ENCODE measurements at places on chromosomes 11 and 22.

DNA sequence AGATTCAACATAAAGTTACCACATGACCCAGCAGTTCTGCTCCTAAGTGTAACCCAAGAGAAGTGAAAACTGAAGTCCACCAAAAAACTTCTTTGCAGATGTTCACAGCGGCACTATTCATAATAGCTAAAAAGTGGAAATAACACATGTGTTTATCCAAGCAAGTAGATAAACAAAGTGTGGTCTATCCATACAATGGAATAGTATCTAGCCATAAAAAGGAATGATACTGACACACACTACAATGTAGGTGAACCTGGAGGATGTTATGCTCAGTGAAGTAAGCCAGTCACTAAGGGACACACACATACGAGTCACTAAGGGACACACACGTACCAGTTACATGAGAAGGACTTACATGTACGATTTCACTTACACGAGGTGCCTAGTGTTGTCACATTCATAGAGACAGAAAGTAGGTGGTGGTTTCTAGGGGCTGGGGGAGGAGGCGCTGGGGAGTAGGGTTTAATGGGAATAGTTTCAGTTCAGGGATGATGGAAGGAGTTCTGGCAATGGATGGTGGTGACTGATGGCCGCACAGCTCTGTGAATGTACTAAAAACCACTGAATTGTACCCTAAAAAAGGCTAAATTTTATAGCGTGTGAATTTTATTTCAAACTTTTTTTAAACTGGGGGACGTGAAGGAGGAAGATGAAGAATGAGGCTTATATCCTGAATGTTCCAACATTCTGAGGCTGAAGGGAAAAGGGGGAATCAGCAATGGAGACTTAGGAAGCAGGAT is 27.2 kb upstream of the COMT start:
- DNase-seq: no peak

DNA sequence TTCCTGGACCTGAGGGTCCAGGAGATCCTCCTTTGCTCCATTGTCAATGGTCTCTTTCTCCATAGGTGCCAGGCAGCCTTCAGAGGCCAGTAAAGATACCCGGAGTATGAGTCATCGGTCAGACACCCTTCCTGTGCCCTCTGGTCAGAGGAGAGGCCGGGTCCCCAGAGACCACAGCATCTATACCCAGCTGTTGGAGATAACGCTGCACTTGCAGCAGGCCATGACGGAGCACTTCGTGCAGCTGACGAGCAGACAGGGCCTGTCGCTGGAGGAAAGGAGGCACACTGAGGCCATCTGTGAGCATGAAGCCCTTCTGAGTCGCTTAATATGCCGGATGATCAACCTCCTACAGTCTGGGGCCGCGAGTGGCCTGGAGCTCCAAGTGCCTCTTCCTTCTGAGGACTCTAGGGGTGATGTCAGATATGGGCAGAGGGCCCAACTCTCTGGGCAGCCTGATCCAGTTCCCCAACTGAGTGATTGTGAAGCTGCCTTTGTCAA is at the start of gene ACCSL:
ACCSL (plus strand) TSS at position 51 of the 501 bp plus-strand sequence; CDS start at position 107, 56 bp downstream.
- no peak for DNase-seq

DNA sequence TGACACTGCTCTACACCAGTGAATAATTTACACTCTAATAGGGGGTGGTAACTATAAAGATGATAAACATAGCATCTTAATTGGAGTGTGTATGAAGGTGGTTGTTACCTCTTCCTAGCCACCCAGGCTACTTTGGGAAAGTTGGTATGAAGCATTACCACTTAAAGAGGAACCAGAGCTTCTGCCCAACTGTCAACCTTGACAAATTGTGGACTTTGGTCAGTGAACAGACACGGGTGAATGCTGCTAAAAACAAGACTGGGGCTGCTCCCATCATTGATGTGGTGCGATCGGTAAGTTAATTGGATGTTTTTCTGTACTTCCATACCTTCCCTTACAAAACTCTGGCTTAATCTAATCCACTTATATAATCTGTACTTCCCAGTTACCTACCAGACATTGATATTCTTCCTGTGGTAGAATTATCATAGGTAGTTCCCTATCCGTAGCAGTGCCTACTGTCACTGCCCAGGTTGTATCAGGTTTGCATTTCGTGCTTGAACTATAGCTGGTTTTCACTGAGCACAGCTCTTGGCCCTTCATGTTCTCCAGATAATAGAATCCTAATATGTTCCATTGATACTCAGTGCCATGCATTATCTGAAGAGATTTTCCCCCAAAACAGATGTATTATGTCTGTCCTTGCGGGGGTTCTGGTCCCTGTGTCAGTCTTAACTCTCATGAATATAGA is 2.2 kb downstream of the RPL27A start:
- no peak for DNase-seq

DNA sequence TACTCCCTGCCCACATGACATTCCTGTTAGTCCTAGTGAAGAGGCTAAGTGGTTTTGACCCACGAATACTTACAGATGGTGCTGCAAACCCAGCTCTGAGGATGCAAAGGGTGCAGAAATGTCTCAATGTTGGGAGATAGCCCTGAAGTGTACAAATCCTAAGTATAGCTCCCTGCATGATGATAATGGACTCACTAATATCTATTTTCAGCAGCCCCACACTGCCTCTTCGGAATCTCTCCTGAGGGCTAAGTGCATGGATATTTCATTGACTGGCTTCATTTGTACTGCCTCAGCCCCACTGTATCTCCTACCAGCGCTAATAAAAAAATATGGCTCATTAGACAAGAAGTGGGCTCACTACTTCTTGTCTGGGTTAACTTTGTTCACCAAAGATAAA is 114.5 kb downstream of the KIRREL3 start:
- no peak for DNase-seq

DNA sequence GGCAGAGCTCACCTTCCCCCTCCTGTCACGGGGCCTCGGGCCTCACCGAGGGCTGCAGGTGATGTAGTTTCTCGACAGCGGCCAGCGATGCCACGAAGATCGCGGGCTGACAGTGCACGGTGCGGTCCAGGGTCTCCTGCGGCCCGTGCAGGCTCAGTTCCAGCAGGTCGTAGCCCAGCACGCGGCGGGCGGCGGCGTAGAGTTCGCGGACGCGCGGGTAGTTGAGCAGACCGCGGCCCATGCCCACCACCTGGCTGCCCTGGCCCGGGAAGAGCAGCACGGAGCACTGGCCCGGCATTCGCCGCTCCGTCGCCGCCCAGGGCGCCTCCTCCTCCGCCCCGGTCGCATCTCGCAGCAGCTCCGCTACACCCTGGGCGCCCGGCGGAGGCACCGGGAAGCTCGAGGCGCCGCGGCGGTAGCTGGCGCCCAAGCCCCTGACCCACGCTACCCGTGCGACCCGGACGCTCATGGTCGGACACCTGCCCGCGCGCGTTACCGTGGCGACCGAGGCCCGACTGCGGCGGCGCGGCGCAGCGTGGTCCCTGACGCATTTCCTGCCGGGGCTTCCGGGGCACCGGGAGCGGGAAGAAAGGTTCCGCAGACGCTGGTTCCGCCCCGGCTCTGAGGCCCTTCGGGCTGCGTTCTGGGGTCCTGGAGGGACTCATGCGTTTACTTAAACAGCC is at the start of gene MCAT:
MCAT (minus strand) TSS at position 519 of the 683 bp plus-strand sequence; CDS start at position 469, 50 bp downstream.
- peak; percentile 88 for DNase-seq

- DNase-seq: no peak
These were observed 101.2 kb downstream of the TRPC6 start for GRCh38 chr11:101482556-101483124.

DNA sequence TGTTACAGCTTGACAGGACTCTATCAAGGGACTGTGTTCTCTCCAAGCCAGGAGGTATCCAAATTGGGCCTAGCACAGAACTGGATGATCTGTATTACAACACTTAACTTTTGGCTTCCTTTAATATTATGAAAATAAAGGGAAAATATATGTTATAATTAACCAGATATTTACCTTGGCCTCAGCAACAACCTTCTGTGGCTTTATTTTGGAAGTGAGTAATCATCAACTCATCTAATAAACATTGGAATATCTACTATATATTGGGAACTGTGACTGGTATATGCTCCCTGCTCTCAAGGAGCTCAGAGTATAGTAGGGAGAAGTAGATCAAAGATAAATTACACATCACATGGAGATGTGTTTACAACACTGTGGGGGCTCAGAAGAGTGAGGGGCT is 352.2 kb downstream of the METTL15 start:
- no peak for DNase-seq

DNA sequence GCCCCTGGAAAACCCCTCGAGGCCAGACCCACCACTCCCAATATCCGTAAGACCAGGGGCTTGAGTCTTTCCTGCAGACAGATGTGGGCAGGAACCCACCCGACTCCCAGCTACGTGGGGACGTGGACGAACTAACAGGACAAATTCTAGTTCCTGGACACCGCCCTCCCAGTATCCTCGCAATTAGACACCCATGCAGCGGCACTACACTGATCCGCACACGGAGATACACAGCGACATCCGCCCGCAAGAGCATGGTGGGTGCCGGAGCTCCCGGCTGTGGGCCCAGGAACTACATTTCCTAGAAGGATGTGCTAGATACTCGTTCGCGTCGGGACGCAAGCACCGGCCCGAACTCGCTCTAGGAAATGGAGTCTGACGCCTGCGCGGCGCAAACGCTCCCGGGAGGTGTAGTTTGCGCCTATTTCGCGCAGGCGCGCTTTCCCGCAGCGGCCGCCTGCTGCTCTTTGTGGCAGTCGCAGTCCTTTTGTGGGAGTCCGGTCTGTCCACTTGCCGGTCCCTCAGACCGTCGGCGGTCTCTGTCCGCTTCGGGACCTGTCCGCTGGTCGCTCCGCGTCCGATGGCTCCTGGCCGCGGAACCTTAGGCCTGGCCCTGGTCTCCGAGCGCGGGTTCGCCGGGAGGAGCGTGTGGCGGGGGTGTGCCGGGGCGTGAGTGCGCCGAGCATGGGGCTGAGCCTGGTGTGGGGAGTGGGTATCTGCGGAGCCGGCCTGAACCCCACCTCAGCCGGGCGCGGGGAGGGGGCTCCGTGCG is at the start of gene ZNF74:
ZNF74 (plus strand) TSS at position 447 of the 772 bp plus-strand sequence. CDS start 478 bp downstream, outside the sequence.
- DNase-seq: peak; percentile 90

DNA sequence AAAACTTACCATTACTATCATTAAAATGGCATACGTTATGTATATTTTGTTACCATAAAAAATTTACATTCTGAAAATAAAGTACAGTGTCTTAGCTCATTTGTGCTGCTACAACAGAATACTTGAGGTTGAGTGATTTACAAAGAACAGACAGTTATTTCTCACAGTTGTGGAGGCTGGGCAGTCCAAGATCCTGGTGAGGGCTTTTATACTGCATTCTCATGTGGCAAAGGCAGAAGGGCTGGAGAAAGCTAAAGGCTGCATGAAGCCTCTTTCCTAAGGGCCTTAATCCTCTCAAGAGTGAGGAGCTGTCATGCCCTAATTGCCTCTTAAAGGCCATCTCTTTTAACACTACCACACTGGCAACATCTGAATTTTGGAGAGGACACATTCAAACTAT is 13.3 kb downstream of the GGTLC2 start:
- no peak for DNase-seq

DNA sequence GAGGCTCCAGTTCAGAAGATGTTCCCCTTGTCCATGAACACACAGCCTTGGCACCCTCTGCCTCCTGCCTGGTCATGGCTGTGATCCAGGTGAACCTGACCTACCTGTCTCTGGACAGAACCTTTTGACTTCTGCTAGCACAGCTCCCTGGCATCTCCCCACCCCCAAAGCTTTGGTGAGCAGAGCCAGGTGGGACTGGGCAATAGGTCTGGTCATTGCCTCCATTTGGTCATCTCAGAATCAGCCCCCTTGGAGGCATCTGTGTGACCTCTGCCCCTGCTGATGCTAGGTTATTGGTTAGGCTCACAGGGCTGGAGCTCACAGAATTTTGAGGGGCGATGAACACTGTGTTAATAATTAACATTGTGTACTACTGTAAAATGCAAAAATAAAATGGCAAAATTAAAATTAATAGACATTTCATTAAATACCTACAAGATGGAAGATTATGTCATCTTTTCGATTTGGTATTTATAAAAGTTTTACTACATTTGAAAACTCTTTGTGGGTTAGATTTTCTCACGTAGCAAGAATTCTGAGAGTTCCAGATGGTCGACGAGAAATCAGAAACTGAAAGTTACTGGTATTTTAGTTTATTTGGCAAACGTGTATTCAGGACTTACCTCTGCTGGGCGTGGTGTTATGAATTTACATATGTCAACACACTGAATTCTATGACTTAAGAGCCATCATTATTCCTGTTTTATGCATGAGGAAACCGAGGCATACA is 8.3 kb upstream of the KIAA0930 start:
- no peak for DNase-seq

DNA sequence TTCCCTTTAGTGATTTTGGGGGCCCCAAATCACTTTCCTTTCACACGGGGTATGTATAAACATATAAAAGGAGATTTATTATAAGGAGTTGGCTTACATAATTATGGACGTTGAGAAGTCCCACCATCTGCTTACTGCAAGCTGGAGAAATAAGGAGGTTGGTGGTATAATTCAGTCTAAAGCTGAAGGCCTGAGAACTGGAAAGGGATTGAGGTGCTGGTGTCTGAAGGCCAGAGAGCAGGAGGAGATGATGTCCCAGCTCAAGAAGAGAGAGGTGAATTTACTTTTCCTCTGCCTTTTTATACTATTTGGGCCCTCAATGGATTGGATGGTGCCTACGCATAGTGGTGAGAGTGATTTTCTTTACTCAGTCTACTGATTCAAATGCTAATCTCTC is 1.3 kb upstream of the ZNF202 start:
- DNase-seq: no peak

DNA sequence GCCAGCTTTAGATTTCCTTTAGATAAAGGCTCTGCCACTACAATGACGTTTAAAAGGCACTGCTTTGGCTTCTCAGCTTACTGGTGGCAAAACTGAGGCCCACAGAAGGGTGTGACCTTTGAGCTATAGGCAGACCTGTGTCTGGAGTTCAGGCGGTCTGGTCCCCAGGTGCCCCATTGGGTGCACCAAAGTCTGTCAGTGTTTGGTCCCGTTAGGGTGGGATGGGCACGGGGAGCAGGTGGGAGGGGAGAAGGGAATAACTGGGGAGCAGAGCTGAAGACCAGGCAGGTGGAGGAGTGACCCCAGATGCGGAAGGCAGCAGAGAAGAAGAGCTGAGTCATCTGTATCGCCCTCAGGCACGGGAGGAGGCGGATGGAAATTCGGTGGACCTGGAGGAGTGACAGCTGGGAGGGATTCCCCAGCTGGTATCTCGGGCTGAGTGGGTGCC is 45.3 kb upstream of the GCAT start:
- DNase-seq: no peak

GRCh38 chr11:120108785-120109168 is 29.1 kb downstream of the TRIM29 start:
- DNase-seq: no peak
